ENCODE measurements at places on chromosomes 4 and X. TPM values are rescaled to one million over a fixed set of nuclear protein-coding genes. Genes with fewer than 3 reads are reported as not detected.

The FGFBP2 gene
- not detected for polyA plus RNA-seq

The KLHL8 gene
- 15.0 TPM for polyA plus RNA-seq

The UCP1 gene
- polyA plus RNA-seq: not detected

The XKRX gene
- polyA plus RNA-seq: not detected

The IL2 gene
- not detected for polyA plus RNA-seq

The GYPB gene
- not detected for polyA plus RNA-seq

The HTN1 gene
- not detected for polyA plus RNA-seq

The CPLX1 gene
- 7.6 TPM for polyA plus RNA-seq

The RHOH gene
- polyA plus RNA-seq: not detected

The ARMCX1 gene
- polyA plus RNA-seq: 84.5 TPM

The SSX3 gene
- not detected for polyA plus RNA-seq

The RTL9 gene
- polyA plus RNA-seq: 0.58 TPM

The BEX2 gene
- polyA plus RNA-seq: 631 TPM

All from neural cell (in vitro differentiated cells).